ENCODE measurements at places on chromosomes 7 and 10.

DNA sequence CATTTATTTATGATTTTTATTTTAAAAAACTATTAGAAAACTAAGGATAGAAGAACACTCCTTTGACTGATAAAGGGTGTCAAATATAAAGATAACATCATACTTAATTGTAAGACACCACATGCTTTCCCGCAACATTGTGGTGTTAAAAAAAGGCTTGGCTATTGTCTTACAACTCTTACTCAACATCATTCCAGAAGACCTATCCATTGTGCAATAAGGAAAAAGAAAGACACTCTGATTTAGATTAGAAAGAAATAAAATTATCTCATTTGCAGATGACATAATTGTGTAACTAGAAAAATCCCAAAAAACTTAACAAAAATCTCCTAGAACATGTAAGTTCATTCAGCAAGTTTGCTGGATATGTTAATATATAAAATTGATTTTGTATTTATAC is 296.7 kb upstream of the GNAI1 start:
- no peak for DNase-seq

GRCh38 chr7:101435461-101436220 is 73.0 kb downstream of the COL26A1 start:
- DNase-seq, result no peak

DNA sequence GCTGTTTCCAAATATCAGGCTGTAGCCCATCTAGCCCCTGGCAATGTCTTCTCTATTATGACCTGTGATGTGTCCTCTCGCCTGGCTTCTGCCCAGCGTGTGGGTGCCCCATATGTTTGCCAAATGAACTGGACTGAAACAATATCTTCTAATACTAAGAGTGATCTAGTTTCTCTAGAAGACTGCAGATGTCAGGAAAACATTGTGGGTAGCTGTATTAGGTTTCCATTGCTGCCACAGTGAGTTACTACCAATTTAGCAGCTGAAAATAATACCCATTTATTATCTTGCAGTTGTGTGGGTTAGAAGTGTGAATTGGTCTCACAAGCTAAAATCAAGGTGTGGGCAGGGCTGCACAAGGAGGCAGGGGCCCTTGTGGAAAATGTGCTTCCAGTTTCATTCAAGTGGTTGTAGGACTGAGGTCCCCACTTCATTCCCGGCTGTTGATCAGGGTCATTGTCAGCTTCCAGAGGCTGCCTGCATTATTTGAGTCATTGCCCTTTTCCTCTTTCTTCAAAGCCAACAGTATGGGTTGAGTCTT is 202.8 kb upstream of the BMPER start:
- no peak for DNase-seq

DNA sequence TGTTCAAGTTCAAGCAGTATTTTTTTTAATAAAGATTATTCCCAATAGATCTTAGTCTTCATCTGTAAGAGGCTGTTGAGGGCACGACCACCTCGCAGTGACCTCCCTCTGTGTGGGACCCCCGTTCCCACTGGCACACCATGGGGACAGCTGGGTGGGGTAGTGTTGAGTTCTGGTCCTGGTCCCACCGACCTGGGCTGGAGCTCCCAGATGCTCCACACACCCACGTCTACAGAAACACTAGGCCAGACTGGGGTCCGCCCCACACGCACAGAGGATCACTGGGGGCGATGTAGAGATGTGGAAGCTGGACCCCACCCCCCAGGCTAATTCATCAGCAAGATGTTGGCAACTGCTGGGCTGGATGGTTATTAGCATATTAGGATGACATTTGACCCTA is 623.6 kb downstream of the PTPRN2 start:
- DNase-seq, result no peak

- DNase-seq, result no peak
These were observed 329.4 kb downstream of the TFEC start for GRCh38 chr7:115701141-115701540.

GRCh38 chr10:98331885-98332284 is 63.9 kb upstream of the LOXL4 start:
- no peak for DNase-seq

GRCh38 chr7:20835111-20835750 is 48.5 kb upstream of the SP8 start:
- DNase-seq, result no peak

DNA sequence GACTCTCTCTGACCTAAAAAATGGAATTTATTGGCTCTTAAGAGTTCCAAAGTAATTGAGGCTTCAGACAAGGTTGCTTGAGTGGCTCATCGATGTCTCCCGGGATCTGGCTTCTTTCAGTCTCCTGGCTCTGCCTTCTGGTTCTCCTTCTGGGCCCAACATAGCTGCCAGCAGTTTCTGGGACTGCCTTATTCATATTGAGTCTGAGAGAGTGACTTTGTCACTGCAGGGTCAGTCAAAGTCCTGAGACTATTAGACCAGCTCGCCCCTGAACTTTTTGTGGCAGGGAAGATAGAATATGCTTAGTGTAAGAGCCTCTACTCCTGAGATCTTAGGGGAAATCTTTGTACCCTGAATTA is 94.0 kb downstream of the MMRN2 start:
- no peak for DNase-seq

DNA sequence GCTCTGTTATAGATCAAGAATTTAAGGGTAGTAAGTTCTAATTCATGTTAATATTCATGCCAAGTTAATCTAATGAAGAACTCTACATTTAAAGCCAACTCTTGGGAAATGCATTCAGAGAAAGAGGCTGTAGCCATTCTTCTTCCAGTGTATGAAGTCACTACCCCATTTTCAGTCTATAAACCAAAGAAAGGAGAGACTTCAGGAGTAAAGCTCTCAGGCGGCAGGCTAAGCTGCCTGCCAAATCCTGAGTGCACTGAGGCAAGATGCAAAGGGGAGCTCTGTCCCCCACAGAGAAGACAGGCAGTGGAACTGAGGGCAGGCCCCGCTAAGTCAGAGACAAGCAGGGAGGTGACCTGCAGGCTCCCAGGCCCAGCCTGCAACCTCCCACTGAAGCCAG is 41.5 kb downstream of the SLIT1 start:
- no peak for DNase-seq

DNA sequence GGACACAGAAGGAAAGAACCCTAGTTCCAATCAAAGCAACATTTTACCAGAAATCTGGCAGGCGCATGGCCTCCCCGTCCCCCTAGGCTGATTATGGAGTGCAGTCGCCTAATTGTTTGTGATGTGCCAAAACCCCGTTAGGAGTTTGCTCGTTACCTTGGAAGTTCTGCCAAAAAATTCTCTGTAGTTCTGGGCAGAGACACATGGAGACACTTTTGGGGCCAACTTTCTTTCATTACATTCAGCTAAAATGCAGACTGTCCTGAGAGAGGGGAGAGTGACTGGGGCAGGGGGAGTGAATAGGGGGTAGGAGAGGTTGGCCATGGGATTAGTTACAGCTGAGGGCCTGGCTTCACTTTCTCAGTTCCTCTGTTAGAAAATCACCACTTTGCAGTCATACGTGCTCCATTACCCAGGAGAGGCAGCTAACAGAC is 158.0 kb upstream of the NPVF start:
- no peak for DNase-seq

GRCh38 chr7:157827045-157827862 is 490.4 kb downstream of the DNAJB6 start:
- DNase-seq, result no peak

Measured in NCI-H187 (cell line).